Astrocyte (in vitro differentiated cells and primary cell): ENCODE measurements at places on chromosomes 1 and 21. TPM values are rescaled to one million over a fixed set of nuclear protein-coding genes. Genes with fewer than 3 reads are reported as not detected.

Gene TTC13
- 13.0 and 15.8 TPM in 2 replicates for total RNA-seq

Gene SLC41A1
- 22.4 and 23.3 TPM in 2 replicates for total RNA-seq

Gene CD244
- not detected in 2 replicates for total RNA-seq

Gene GPR153
- total RNA-seq = 3.0 and 3.7 TPM in 2 replicates

Gene PLEKHG5
- total RNA-seq = 23.0 and 25.1 TPM in 2 replicates

- no peak overlapping the region for H3K4me3 ChIP-seq
- DNase-seq = peak; percentile 99
- no peaks in the 10 kb centered on the region for H3K27me3 ChIP-seq
- H3K27ac ChIP-seq = peak overlapping the region; percentile 48
- peaks cover 23% of the 10 kb centered on the region for H3K4me1 ChIP-seq
Observed at GRCh38 chr1:12539705-12540579, 78.1 kb downstream of the DHRS3 start.

GRCh38 chr1:14897997-14898645, 255.4 kb upstream of the TMEM51 start:
- no peak overlapping the region for H3K4me3 ChIP-seq
- H3K36me3 ChIP-seq = no peaks in the 10 kb centered on the region
- H3K27ac ChIP-seq = no peak overlapping the region
- peak; percentile 15 for DNase-seq
- no peaks in the 10 kb centered on the region for H3K4me1 ChIP-seq
- H3K27me3 ChIP-seq = no peaks in the 10 kb centered on the region

- no peak overlapping the region for H3K4me3 ChIP-seq
- no peaks in the 10 kb centered on the region for H3K27me3 ChIP-seq
- DNase-seq = peak; percentile 9
- H3K4me1 ChIP-seq = peaks cover 6% of the 10 kb centered on the region
- H3K36me3 ChIP-seq = no peaks in the 10 kb centered on the region
Observed at GRCh38 chr21:41868062-41868710, 11.0 kb downstream of the PRDM15 start.

DNA sequence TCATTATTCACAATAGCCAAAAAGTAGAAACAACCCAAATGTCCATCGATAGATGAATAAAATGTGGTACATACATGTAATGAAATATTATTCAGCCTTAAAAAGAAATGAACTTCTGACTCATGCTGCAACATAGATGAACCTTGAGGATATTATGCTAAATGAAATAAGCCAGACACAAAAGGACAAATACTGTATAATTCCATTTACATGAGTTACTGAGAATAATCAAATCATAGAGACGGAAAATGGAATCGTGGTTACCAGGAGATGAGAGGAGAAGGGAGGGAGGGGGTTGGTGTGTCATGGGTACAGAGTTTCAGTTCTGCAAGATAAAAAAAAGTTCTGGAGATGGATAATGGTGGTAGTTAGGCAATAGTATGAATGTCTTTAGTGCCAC, 184.1 kb downstream of the PSMG1 start:
- H3K4me1 ChIP-seq = peaks cover 13% of the 10 kb centered on the region
- no peak for DNase-seq

GRCh38 chr21:29053656-29054055, 19.8 kb downstream of the CCT8 start:
- H3K4me3 ChIP-seq = no peak overlapping the region
- no peak overlapping the region for H3K27ac ChIP-seq
- peak; percentile 63 for DNase-seq
- peaks cover 44% of the 10 kb centered on the region for H3K36me3 ChIP-seq
- no peaks in the 10 kb centered on the region for H3K27me3 ChIP-seq

DNA sequence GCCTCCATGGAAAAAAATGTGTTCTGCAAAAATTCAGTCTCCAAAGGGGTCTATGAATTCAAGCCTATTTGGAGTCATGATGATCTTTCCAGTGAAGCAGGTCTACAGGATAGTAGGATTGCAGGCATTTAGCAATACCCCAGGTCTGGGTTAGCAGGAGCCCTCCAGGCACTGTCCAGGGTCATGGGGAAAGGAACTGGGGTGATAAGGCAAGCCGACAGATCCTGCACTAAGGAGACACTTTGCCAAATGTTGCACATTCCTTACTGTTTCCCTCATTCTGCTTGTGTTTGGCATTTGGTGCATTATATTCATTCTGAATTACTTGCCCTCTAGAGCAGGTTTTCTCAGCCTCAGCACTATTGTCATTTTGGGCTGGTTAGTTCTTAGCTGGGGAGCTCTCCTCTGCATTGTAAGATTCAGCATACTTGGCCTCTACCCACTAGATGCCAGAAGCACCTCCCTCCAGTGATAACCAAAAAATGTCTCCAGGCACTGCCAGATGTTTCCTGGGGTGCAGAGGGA, 333.3 kb upstream of the PLXNA2 start:
- no peak overlapping the region for H3K27ac ChIP-seq
- no peaks in the 10 kb centered on the region for H3K4me1 ChIP-seq
- no peaks in the 10 kb centered on the region for H3K27me3 ChIP-seq

- DNase-seq = no peak
- no peak overlapping the region for H3K4me3 ChIP-seq
- peaks cover 28% of the 10 kb centered on the region for H3K27me3 ChIP-seq
- no peak overlapping the region for H3K27ac ChIP-seq
Observed at GRCh38 chr1:62307446-62307845, 11.8 kb downstream of the KANK4 start.

DNA sequence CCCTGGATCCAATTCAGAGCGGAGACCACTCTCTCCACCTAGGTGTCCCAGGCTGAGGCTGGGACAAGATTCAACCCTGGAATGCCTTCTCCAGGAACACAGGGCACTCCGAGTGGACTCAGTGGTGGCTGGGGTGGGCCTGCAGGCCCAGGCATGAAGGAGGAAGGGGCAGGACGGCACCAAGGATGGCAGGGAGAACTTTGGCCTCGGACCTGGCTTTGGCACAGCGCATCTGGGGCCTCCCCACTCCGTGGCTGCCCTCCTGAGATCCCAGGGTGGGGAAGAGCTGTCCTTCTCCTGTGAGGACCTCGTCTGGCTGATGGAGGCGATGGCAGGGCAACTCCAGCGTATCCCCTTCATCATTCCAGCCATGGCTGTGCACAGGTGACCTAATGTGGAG, 35.6 kb downstream of the DHCR24 start:
- H3K27ac ChIP-seq = peak overlapping the region; percentile 52
- peaks cover 25% of the 10 kb centered on the region for H3K4me1 ChIP-seq
- no peaks in the 10 kb centered on the region for H3K27me3 ChIP-seq
- no peak overlapping the region for H3K4me3 ChIP-seq

DNA sequence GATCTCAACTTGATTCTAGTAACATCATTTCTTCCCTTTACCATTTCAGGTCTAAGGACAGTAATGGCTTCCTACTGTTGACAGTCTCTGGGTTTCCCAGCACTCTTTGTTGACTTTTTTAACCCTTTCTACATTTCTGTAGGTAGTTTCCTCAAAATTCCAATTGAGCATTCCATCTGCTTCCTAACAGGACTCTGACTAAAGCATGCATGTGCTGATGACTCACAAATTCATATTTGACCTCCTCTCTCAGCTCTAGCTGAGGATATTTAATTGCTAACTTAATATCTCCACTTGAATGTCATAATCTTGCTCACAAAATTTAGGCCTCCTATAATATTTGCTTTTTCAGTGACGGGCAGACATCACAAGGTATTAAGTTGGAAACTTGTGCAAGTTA, 93.3 kb upstream of the ZNHIT6 start:
- no peak overlapping the region for H3K27ac ChIP-seq
- H3K4me3 ChIP-seq = no peak overlapping the region
- H3K27me3 ChIP-seq = no peaks in the 10 kb centered on the region
- DNase-seq = peak; percentile 37

DNA sequence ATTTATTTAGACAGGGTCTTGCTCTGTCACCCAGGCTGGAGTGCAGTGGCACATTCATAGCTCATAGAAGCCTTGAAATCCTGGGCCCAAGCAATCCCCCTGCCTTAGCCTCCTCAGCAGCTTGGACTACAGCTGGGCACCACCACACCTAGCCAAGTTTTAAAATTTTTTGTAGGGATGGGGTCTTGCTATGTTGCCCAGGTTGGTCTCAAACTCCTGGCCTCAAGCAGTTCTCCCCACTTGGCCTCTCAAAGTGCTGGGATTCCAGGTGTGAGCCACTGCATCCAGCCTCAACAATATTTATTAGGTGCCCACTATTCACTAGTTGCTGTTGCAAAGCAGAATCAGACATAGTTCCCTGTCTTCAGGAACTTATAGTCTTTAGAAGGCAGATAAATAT, 14.1 kb upstream of the GPX7 start:
- no peak overlapping the region for H3K4me3 ChIP-seq
- H3K27me3 ChIP-seq = peaks cover 4% of the 10 kb centered on the region
- no peak overlapping the region for H3K27ac ChIP-seq
- H3K4me1 ChIP-seq = no peaks in the 10 kb centered on the region
- DNase-seq = no peak
- no peaks in the 10 kb centered on the region for H3K36me3 ChIP-seq

- H3K27ac ChIP-seq = no peak overlapping the region
- H3K4me3 ChIP-seq = no peak overlapping the region
- no peaks in the 10 kb centered on the region for H3K36me3 ChIP-seq
- H3K27me3 ChIP-seq = no peaks in the 10 kb centered on the region
- peak; percentile 57 for DNase-seq
- H3K4me1 ChIP-seq = no peaks in the 10 kb centered on the region
Observed at GRCh38 chr1:225933072-225933471, 7.9 kb downstream of the LEFTY2 start.

- no peak overlapping the region for H3K27ac ChIP-seq
- no peak overlapping the region for H3K4me3 ChIP-seq
- no peaks in the 10 kb centered on the region for H3K36me3 ChIP-seq
- H3K27me3 ChIP-seq = no peaks in the 10 kb centered on the region
- DNase-seq = no peak
Observed at GRCh38 chr1:84060781-84061180, 61.8 kb upstream of the TTLL7 start.

GRCh38 chr1:151002051-151002450, 4.7 kb downstream of the MINDY1 start:
- no peak for DNase-seq
- H3K4me1 ChIP-seq = peaks cover 48% of the 10 kb centered on the region
- H3K4me3 ChIP-seq = no peak overlapping the region
- H3K27ac ChIP-seq = no peak overlapping the region

- H3K27ac ChIP-seq = no peak overlapping the region
- no peaks in the 10 kb centered on the region for H3K27me3 ChIP-seq
- no peak for DNase-seq
- no peaks in the 10 kb centered on the region for H3K36me3 ChIP-seq
- H3K4me3 ChIP-seq = no peak overlapping the region
- peaks cover 11% of the 10 kb centered on the region for H3K4me1 ChIP-seq
Observed at GRCh38 chr1:183477986-183478781, 5.9 kb downstream of the SMG7 start.

DNA sequence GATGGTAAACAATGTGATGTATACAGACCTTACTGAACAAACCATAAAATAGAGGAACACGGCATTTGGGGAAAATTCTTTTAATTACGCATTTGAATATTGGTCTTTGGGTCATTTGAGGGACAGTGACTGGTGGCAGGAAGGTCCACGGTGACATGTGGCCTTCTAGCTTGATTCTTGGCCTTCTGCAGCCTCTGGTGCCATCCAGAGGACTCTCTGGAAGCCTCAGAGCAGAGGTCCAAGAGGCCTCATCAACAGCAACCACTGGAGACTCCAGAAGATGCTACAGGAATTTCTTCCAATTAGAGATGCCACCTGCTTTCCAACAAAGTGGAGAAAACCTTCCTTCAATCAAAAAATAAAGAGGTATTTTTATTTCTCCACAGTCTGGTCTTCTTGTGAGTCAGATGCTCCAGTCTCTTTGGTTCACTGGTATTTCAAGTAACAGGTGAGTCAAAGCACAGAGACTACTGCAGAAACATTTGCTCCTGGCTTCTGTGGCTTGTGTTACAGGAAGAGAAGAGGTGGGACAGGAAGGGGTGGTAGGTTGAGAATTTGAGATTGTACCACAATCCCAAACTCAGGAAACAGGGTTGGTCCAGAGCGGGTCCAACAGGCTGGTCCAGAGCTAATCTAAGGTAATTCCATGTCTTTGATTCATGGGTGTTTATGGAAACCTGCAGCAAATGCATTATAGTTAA, 2.7 kb upstream of the F5 start:
- H3K36me3 ChIP-seq = no peaks in the 10 kb centered on the region
- no peaks in the 10 kb centered on the region for H3K4me1 ChIP-seq
- H3K4me3 ChIP-seq = no peak overlapping the region
- no peak for DNase-seq
- H3K27me3 ChIP-seq = peaks cover 12% of the 10 kb centered on the region
- no peak overlapping the region for H3K27ac ChIP-seq
